Stimulated activated CD8-positive, alpha-beta memory T cell treated with anti-CD3 and anti-CD28 coated beads, Interleukin-15, amount 100 ng/mL, for 4 hours (primary cell): ENCODE measurements at places on chromosomes 7 and 10.

DNA sequence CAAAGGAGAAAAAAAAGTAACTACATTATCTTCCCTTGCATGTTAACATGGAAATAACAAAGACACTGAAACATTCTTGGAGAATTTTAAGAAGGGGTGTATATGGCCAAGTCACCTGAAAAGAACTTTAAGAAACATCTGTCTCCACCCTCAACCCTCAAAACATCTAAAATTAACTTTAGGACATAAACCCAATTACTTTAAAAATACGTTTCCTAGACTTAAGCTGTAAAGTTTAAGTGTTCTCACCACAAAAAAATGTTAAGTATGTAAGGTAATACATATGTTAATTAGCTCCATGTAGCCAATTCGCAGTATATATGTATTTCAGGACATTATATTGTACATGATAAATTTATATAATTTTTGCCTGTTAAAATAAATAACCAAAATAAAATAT is 71.1 kb upstream of the GLCCI1 start:
- no peak for DNase-seq

- no peak for DNase-seq
Observed at GRCh38 chr10:79400146-79401004, 45.0 kb downstream of the ZCCHC24 start.

GRCh38 chr10:35463105-35463867 is 127.0 kb downstream of the CCNY start:
- DNase-seq, result no peak

DNA sequence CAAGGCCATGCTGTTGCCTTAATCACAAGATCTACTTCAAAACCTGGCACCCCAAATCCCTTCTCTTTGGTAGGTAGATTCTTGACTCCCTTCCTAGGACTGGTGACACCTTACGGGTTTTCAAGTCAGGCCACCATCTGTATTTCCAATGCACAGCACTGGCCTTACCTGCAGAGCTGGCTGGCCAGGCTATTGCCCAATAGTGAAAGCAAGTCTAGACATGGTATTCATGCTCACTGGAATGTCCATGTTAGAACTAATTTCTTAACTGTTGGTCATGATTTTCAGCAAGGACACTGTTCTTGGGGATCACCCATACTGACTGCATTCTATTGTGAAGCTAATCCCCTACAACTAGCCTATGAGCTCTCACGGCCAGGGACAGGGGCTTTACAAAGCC is 313.1 kb upstream of the RNF32 start:
- no peak for DNase-seq

DNA sequence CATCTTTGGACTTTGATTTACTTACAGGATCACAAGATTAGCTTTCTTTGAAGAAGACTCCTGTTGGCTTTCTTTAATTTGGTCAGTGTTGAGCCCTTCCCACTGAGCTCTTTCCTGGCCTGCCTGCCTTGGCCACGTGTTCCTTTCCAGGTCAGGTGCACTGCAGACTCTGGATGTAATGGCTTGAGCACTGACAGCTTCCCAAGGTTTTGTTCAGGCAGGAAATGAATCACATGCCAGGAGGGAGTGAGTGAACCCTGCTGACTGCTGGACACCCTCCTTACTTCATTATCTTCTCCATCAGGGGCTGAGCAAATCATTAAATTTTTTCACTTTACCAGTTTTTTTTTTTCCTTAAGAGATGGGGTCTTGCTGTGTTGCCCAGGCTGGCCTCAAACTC is 29.8 kb downstream of the SNX10 start:
- no peak for DNase-seq

GRCh38 chr7:94529516-94529915 is 19.9 kb downstream of the CASD1 start:
- no peak for DNase-seq

DNA sequence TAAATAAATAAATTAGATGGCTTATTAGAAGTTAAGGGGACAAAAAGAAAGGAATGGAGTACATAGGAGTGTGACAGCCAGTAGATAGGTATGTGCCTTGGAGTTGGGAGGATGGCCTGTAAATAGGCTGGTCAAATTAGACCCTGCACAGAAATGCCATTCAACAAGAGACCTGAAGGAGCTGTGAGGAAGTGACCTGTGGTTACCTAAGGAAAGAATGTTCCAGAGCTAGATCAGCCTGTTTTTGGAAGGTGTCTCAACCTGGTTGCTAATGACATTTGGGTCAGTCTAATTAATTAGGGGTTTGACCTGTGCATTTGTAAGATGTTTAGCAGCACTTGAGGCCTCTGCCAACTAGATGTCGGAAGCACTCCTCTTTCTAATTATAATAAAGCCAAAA is 315.3 kb upstream of the PLXDC2 start:
- DNase-seq, result no peak

GRCh38 chr7:98217623-98218582 is 6.7 kb downstream of the BHLHA15 start:
- no peak for DNase-seq

DNA sequence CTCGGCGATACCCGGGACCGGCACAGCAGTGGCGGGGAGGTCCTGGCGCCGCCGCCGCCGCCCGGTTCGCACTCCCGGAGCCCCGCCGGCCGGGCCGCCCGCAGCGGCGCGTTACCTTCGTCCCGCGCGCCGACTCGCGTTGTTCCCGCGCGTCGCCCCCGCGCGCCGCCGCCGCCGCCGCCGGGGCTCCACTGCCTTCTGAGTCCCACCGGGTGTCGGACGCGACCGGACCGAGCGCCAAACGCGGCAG is at the start of gene EZH2:
Gene EZH2 (minus strand): TSS at position 243 of the 250 bp plus-strand sequence. CDS start 36,993 bp downstream, outside the sequence.
- no peak for DNase-seq

- no peak for DNase-seq
Observed at GRCh38 chr7:34569975-34570699, 87.9 kb upstream of the NPSR1 start.

DNA sequence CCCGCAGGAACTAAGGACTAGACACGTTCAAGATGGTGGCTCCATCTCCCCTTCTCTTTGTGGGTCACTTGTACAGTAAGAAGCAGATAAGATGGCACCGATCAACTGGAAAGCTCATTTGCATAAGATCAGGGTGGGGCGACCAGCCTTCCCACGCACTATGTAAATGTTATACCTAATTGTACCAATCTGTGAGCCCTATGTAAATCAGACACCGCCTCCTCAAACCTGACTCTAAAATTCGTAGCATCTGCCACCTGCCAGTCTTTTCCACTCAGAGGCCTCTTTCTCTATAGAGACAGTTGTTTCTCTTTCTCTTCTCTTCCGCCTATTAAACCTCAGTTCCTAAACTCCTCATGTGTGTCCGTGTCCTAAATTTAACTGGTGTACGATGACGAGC is 324.5 kb downstream of the PHF14 start:
- no peak for DNase-seq

DNA sequence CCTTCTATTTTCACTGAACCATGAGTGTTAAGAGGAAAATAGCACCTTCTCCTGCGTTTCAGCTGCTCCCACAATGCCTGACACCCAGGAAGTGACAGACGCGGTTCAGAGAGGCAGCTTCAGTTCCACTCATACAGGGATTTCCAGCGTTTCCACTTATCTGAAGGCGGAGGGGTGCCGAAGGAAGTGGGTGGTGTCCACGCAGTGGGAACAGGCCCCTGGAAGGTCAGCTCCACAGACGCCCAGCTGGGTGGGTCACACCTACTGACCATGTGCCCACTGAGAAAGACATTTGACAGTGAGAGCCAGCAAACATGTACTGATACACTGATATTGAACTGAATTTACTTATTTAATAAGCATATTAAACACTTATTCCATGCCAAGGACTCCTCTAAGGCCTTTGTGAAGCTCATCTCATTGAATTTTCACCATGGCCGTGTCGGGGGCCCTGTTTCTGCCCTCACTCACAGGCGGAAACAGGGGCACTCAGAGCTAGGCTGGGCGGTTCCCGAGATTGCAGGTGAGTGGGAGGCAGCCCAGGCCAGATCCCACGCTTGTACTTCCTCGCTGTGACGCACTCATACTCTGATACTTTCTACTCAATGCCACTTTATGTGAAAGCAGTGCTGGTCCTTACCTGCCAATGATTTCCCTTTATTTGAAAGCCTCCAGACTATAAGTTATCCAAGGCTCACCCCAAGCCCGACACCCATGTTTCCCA is 96.8 kb downstream of the TCERG1L start:
- DNase-seq, result no peak

DNA sequence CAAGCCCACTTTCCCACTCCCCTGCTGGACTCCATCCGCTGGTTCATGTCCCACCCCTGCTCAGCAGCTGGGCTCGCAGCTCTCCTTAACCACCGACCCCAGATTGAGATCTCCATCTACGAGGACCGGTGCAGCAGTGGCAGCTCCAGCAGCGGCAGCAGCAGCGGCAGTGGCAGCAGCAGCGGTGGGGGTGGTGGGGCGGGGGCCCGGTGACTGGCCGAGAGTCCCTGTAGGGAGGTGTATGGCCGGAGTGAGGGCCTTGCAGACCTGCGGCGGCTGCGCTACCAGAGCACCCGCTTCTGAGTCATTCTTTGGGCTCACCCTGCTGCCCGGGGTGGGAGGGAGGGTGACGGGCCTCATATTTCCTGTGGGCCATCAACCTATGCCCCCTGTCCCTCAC is 15.8 kb downstream of the GOLGA7B start:
- DNase-seq, result no peak

DNA sequence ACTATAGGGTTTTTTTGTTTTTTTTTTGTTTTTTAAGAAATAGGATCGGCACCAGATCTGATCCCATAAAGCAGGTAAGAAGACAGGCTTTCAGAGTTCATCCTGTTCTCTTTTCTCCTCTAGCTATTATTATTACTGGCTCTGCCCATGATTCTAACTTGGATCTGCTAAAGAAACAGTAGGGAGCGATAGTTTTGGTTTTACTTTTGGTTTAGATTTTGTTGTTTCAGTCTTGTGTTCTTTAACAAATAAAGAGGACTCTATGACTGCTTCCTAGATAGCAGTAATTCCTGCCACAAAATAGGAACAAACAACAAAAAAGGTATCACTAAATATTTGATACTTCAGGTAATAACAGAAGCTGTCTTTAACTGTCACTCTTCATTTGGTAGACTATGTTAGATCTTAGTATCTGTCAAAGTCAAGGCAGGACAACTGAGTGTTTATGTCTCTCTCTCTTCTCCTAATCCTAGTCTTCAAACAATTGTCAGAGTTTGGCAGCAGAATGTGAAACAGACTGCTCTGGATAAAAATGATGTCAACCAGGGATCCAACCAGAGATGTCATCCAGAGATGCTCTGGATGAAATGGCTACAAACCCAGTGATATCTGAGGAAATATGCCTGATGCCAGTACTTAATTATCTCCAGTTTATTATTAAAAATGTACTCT is 99.8 kb downstream of the KMT2C start:
- no peak for DNase-seq

DNA sequence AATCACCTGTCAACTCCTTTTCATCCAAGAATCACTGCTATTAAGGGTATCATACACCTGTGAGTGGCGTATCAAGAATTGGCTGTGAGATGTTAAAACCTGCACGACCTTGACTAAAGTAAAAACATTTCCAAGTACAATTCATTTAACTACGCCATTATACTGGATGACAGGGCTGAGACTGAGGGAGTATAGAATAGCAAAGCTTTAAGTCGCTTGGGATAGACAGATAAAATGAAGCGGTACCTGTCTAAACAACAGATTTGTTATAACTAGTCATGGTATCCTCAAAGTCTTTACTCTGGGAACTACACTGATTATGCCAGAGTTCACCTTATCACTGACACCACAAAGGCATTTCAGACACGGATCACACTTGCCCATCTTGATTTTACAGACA is 366.1 kb upstream of the LRRN3 start:
- DNase-seq, result no peak

DNA sequence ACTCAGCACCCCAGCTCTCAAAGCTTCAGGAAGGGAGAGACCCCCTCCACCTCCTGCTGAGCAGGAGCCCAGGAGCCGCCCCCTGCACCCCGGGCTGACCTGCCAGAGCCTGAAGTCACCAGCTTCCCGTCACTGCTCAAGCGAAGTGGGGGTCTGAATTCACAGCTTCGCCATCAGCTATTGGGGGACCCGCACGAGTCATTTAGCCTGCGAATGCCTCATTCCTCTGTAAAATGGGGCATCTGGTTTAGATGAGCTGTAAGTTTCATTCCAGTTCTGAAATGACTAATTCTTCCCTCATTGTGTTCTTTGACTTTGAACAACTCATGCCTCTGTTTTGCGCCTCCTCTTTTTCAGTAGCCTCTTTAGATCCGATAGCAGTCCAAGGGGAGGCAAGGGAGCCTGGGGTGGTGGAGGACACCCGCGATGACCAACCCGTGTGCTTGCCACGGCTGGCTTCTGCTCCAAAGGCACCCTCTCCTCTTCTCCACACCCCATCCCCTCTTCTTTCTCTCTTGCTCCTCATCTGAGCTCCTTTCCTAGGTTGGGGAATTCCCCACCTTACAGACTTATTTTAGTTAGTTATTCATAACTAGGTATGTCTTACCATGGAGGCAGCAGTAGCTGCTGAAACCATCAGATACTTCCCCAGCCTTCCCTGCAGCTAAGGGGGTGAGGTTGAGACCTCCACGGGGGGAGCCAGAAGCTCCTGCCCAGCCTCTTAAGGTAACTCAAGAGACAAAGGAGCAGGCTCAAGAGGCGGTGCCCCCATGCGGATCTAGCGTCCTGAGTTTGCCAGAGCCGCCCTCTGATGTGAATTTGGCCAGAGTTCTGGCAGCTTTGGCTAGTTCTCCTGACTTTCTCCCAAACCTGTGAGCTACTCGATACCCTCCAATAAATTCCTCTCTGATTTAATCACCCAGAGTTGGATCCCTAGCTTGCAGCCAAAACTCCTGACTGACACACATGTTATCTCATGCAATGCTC is 47.7 kb downstream of the RBM17 start:
- DNase-seq, result no peak

DNA sequence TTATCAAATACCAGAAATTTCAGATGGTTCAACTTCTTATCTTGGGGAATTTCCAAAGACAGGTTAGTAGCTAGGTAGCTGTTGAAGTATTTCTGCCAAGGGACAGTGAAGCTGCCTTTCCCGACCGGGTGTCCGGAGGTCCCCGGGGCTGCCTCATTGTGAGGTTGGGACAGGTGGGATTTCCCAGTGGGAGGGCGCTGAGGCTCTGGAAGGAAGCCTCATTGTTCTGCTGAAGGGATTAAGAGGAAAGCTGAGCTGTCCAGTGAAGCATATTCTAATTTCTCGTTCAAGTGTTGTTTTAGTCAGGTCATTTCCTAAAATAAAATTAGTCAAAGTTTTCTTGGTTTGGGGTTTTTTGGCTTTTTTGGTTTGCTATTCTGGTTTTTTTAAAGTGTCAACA is 244.2 kb downstream of the MGMT start:
- DNase-seq, result no peak

GRCh38 chr10:94343151-94343550 is 19.6 kb downstream of the NOC3L start:
- DNase-seq, result no peak

- DNase-seq, result no peak
Observed at GRCh38 chr10:329361-330099, 194.3 kb downstream of the ZMYND11 start.

- no peak for DNase-seq
Observed at GRCh38 chr7:2715341-2716231, 27.6 kb downstream of the AMZ1 start.
